ENCODE measurements at places on chromosomes 1 and 21.
A peak's percentile ranks its signal among the peaks of the same experiment; 100 is the strongest.

- no peak for DNase-seq
These were observed 29.6 kb downstream of the NHLH2 start for GRCh38 chr1:115811140-115811828.

DNA sequence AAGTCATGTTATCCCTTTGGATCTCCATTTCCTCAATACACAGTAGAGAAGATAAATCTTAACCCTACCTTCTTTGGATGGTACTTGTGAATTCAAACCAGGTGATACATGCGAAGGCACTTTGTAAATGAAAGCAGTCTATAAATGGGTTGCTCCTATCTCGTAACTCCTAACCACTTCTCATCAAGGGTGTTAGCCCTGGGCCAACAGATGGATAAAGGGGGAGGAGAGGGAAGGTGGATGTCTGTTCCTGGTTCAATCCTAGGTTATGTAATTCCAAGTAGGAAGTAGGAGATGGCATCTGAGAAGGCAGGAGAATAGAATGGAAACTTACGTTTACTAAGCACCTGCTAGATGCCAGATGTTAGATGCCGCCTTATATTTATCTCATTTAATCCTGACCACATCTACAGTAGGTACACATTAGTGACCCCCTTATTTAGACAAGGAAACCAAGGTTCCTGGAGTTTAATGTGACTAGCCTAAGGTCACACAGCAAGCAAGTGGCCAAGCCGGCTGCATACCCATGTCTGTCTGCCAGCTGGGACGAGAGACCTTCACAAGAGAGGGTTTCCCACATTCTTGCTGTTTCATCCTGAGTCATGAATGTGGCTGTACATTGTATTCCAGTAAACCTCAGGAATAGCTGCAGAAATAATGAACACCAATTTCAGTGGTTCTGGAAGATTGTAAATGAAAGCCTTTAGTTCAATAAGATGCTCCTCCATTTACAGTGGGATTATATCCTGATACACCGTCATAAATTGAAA, 47.7 kb downstream of the ELAVL4 start:
- no peak for DNase-seq

GRCh38 chr1:21896026-21896425, 41.1 kb downstream of the HSPG2 start:
- no peak for DNase-seq

GRCh38 chr1:161046605-161047228, 940 bp upstream of the USF1 start:
- DNase-seq: peak; percentile 54

- no peak for DNase-seq
These were observed 226.4 kb downstream of the DSCAM start for GRCh38 chr21:40620386-40621145.

Measured in AML-193 (cell line).